ENCODE measurements at places on chromosomes 3 and 15.

- peak; percentile 7 for DNase-seq
These were observed 32.5 kb upstream of the GOLGA8A start for GRCh38 chr15:34470091-34470490.

GRCh38 chr3:46545818-46546630, 20.1 kb downstream of the LRRC2 start:
- no peak for DNase-seq

GRCh38 chr3:159844801-159845261, 143.8 kb upstream of the IL12A start:
- DNase-seq = no peak

DNA sequence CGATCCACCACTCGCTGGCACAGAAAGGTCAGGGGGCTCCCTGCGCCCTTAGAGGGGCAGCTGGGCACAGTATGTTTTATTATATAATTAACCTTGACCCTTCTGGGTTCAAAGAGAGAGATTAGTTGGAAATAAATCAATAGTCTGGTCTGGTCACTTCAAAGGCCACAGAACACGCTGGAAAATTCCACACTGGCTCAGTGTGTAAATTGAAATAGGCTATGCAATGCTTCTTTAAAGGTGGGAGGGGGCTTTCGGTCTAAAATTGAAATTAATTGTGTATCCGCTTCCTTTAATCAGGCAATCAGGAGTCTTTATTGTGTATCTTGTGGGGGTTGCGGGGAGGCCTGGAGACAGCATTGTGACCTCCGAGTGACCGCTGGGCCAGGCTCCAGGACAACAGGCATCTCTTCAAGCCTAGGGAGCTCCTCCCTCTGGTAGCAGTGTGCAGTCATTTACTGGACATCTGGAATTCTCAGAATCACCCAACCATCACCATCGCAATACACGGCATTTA, 8.0 kb downstream of the RNU5B-1 start:
- DNase-seq = no peak

GRCh38 chr3:182741214-182741613, 52.1 kb upstream of the ATP11B start:
- no peak for DNase-seq

- no peak for DNase-seq
These were observed 42.2 kb upstream of the NR2C2 start for GRCh38 chr3:14905055-14905657.

DNA sequence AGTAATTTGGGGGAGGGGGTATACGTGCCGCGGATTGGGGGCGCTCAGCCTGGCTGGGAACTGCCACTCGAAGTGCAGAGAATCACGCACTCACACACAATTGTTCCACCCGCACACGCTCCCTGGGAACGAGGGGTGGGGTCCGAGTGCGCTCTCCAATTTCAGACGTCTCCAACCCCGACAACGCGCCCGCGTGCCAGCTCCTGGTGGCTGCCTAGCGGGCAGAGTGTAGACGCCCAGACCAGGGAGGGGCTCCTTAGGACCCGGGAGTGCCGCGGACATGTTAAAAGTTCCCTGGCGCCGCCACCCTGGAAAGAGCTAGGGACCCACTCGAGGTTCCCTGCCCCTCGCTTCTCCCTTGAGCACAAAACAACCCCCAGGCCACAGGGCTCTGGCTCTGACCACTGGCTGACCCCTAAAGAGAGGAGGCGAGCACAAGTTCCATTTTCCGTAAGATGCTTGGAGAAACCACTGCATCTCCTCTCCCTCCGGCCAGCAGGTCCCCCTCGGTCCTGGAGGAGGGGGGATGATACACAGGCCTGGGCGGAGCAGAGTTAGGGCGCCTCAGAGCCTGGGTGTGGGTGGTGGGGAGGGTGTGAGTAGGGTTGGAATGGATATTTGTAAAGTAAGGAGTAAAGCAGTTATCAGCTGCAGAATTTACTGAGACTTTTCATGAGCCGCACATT, 894 bp upstream of the ANKRD63 start:
- DNase-seq = no peak

DNA sequence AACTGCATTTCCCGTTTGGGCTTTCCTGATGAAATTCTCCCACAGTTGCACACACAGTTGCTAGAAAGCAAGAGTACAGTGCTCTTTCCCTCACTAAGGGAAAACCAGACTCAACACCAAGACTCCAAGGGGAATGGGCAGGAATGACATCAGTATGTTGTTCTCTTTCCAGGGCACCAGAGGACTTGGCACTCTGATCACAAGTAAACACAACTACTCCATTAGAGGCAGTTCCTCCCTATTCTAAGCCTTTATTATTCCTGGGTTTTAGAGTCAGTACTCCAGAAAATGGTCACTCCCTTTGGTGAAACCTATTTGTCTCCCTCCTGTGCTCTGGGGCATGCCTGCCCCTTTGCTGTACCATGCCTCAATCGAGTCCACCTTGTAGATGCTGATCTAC, 52.3 kb upstream of the VGLL4 start:
- DNase-seq = no peak

GRCh38 chr3:66953934-66954445, 44.1 kb upstream of the KBTBD8 start:
- no peak for DNase-seq
